Tracheal epithelial cell (primary cell): ENCODE measurements at places on chromosomes 4 and X. TPM values are rescaled to one million over a fixed set of nuclear protein-coding genes. Genes with fewer than 3 reads are reported as not detected.

The DGAT2L6 gene
- total RNA-seq: not detected in 2 replicates

The AFP gene
- total RNA-seq: not detected in 2 replicates

The HCCS gene
- total RNA-seq: 18.3 and 20.0 TPM in 2 replicates

The BEX1 gene
- not detected in 2 replicates for total RNA-seq

The RCHY1 gene
- total RNA-seq: 14.5 and 25.3 TPM in 2 replicates

The PAGE2 gene
- not detected in 2 replicates for total RNA-seq

The TMEM271 gene
- not detected in 2 replicates for total RNA-seq

The SLC38A5 gene
- 208 and 301 TPM in 2 replicates for total RNA-seq

The CT45A2 gene
- not detected in 2 replicates for total RNA-seq

The CXCL5 gene
- 0.64 and 38.3 TPM in 2 replicates for total RNA-seq

The CT55 gene
- not detected in 2 replicates for total RNA-seq

The BTK gene
- not detected in 2 replicates for total RNA-seq

The CLDN34 gene
- 0.21 and 0.48 TPM in 2 replicates for total RNA-seq

The WNK3 gene
- total RNA-seq: 1.3 and 1.4 TPM in 2 replicates

The SASH3 gene
- not detected in 2 replicates for total RNA-seq

The COMMD8 gene
- 27.5 and 32.0 TPM in 2 replicates for total RNA-seq

The ATRX gene
- total RNA-seq: 25.8 and 48.0 TPM in 2 replicates

The TRIM75 gene
- not detected in 2 replicates for total RNA-seq

The PYURF gene
- 58.1 and 81.6 TPM in 2 replicates for total RNA-seq

The SYNPO2 gene
- 0.21 and 0.24 TPM in 2 replicates for total RNA-seq

The PDCL2 gene
- total RNA-seq: 0.24 TPM in 1 of 2 replicates, not detected in the other

The MAGEA9B gene
- total RNA-seq: 0.21 TPM in 1 of 2 replicates, not detected in the other

The IL9R gene
- total RNA-seq: not detected in 2 replicates

The NDST3 gene
- 0.24 TPM in 1 of 2 replicates, not detected in the other for total RNA-seq

The ARSJ gene
- total RNA-seq: 31.5 and 40.7 TPM in 2 replicates

The APLN gene
- total RNA-seq: under 0.01 and 0.24 TPM in 2 replicates

The TAF7L gene
- total RNA-seq: 0.21 and 0.24 TPM in 2 replicates

The SUPT20HL2 gene
- under 0.01 TPM in 1 of 2 replicates, not detected in the other for total RNA-seq

The FGA gene
- not detected in 2 replicates for total RNA-seq

The FANCB gene
- total RNA-seq: 2.4 and 3.0 TPM in 2 replicates
